HEK293T (cell line): ENCODE measurements at places on chromosomes 7 and 10.

DNA sequence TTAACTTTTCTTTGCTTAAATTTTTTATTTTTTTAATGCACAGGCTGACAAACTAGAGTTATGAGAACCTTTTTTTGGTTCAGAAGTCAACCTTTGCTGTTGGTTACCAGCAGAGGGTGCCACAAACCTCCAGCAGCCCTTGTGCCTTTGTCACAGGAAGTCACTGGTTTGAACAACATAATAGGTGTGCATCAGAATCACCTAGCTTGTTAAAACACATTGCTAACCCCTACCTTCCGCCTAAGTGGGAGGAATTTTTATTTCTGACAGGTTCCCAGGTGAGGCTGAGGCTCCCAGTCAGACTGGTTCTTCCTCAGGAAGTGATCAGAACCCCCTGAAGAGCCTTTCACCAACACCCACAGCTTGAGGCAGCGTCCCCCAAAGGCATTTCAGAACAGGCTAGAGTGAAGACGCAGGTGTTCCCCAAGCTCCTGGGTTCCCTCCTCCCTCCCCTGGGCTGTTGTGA lies 22.6 kb upstream of the VDAC2 start:
- DNase-seq = peak; percentile 69

GRCh38 chr10:12540341-12540781 lies 191.0 kb downstream of the CAMK1D start:
- no peak for DNase-seq

GRCh38 chr7:129405527-129405926 lies 28.7 kb upstream of the STRIP2 start:
- no peak for DNase-seq

DNA sequence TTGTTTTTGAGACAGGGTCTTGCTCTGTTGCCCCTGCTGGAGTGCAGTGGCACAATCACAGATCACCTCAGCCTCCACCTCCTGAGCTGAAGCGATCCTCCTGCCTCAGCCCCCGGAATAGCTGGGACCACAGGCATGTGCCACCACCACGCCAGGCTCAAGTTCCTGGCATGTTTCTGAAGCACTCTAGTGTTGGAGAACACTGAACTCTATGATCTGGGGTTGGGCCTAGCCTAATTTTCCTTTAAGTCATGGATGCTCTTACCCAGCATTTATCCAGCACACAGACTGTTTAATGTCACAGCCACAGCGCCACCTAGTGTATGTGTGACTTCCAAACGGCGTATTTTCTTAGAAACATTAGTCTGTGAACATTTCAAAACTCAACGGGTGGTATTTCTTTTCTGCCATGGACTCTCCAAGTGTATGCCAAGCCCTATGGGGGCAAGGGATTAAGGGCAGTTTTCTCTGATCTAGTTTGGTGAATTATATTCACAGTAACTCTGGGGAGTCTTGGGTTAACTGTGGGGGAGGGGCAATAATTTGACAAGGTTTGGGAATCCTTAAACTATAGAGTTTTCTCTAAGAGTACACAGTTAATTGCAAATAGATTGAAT lies 91.8 kb downstream of the CREM start:
- peak; percentile 62 for DNase-seq

DNA sequence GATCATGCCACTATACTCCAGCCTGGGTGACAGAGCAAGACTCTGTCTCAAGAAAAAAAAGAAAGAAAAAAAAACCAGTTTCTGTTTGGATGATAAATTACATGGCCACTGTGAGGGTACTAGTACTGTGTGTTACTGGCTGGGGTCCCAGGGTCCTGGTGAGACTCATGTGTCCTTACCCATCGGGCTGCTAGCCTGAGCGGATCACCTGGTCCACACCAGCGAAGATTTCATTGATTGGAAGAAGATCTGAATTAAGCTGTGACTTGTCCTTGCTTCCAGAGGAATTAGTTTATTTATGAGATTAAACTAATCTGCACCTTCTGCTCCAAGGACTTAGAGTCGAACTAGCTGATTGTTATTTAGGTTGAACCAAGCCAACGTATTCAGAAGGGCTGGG lies 40.0 kb upstream of the BAMBI start:
- DNase-seq = no peak

GRCh38 chr10:79142064-79142491 lies 73.3 kb downstream of the ZMIZ1 start:
- DNase-seq = no peak

DNA sequence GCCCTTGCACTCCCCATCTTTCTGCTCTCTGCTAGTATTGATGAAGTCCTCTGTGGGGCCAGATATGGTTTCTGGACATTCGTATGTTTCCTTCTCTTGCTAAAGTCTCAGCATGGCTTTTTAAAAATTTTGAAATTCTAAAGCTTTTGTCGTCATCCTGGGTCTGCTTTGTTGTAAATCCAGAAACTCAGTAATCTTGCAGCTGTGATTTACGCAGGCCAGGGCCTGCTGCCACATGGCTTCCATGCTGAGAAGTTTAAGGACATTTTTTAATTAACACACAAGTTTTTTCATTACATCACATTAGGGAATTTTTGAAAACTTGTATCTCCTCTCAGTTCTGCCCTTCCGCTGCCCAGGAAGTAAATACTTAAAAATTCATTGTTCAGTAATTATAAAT lies 686.1 kb upstream of the IGFBP3 start:
- DNase-seq = no peak

GRCh38 chr10:92965314-92965713 lies 95.3 kb upstream of the CYP26C1 start:
- DNase-seq = peak; percentile 12

DNA sequence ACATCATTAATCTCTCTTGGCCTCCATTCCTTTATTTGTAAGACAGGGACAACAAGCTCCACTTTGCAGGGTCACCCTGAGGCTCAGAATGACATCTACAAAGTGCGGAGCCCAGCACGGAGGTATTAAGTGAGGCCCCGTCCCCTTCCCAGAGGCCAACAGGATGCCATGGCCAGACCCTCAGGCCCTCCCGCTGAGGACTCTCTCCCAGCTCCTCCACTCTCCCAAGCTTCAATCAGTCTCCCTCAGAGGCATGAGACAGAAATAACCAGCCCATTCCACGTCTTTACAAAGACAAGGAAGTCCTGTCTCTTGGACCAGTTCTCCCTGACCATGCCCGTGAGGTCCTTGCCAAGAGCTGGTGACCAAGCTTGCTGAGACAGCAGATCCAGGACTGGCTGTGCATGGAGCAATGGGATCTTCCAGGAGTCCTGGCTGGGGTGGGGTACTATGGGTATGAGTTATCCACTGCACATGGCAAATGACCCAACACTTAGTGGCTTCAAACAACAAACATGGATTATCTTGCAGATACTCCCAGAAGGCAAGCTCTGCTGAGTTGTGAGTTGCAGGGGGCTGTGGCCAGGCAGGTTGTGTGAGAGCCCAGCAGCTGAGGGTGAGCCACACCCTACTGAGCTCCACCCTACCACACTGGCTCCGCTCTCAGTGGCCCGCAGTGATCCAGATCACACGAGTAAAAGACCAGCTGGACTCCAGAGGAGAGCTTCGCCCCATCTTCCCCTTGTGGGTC lies 4.3 kb upstream of the PPIF start:
- no peak for DNase-seq

GRCh38 chr7:54354436-54354835 lies 187.7 kb upstream of the VSTM2A start:
- no peak for DNase-seq

- DNase-seq = peak; percentile 89
Measured at GRCh38 chr7:151992375-151992774, 33.1 kb upstream of the GALNT11 start.

GRCh38 chr7:13743226-13743625 lies 246.2 kb downstream of the ETV1 start:
- no peak for DNase-seq

DNA sequence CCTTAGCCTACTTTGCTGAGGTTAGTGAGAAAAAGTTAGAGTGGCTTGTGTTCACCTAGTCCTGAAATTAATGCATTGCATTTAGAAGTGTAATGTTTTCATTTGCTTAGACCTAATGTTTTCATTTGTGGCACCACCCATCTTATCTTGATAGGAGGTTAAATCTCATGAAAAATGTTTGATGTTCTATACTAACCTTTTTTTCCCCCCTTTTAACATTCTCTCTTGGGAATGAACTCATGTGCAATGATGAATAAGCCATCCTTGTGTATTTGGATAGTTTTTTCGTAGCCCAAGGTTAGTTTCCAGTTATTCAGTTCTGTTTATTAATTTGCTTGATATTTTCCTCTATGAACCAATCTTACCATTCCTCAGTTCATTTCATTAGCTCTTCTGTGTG lies 2.8 kb downstream of the FHIP2A start:
- no peak for DNase-seq

DNA sequence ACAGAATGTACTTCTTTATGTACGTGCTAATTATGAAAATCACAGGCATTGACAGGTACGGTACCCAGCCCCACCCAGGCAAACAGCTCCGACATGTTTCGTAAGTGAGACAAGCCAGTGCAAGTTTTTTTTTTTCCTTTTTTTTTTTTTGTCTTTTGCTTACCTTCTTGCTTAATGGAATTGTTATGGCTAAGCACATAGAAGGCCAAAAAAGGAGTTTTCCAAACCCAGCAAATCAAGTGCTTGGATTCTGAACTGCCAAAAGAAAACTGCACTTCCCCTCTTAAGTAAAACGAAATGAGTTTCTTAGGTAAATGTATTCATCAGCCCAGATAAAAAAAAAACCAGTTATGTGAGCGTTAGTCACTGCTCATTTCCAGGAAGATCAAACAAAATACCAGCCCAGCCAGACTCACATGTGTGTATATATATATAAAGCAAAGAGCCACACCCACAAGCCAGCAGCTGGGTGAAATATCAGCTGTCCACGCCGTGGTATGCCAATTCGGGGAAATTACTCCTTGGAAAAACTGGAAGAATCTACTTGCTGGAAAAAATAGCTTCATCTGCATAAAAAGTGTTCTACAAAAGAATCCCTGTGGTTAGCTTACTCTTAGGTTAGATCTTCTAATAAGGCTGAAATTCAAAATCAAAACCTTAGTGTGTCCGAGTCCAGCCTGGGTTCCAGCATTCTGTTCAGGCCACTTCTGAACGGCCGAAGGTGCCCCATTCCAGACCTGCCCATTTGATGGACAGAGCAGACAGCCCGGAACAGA lies 8.0 kb downstream of the KLF6 start:
- DNase-seq = no peak

GRCh38 chr7:104005197-104005596 lies 15.7 kb upstream of the RELN start:
- no peak for DNase-seq

DNA sequence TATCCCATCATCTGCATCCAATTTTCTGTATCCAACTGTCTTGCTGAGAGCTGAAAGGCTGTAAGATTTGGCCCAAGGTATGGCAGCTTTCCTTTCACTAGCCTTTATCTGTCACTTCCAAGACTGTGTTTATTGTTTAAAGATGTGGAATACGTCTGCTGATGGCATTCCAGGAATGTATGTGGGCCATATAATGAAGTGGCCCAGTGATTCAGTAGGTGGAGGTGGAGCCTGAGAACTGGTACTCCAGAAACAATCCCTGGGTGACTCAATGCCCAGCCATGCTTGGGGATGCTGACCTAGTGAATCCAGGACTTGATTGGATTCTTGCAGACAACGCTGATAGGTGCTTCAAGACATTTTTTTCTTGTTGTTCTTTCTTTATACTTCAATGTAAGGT lies 13.5 kb downstream of the NEUROD6 start:
- no peak for DNase-seq

GRCh38 chr10:58544135-58544534 lies 31.5 kb downstream of the BICC1 start:
- DNase-seq = no peak

DNA sequence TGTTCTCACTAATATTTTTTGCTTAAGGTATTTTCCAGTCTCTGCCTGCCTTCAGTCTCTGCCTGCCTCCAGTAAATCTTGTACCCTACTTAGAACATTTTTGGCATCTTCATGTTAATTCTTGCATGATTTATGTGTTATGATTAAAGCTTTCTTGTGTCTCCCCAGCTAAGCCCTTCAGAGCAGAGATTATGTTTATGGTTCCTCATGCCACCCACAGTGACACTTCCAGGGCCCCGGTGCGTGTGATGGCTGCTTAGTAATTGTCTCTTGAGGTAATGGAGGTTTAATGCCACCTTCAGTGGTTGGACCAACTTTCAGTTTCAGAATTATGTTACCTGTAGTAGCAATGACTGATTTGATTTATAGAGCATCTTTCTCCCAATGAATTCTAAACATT lies 70.6 kb upstream of the MET start:
- DNase-seq = no peak

DNA sequence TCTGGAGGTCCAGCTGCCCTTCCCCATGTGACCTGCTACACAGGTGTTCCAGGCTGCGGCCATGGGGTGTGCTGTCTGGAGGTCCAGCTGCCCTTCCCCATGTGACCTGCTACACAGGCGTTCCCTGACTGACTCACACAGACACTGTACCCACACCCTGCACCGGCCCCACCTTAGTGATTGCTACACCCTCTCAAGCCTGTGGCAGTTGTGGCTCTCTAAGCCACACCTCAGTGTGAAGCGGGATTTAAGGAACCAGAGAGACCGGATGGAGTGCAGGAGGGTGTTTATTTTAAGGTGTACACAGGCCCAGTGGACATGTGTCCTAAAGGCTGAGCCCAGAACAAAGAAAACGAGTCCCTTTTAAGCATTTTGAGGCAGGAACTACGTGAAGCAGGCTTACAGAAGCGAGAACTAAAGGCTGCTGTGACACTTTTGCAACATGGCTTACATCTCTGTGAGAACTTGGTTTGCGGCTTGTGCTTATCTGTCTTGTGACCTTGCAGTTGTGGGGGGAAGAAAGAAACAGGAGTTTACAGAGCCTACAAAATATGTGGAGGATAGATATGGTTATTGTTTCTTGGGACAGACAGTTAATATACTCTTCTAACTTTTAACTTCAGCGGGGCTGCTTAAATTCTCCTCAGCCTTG lies 326.4 kb downstream of the PAXIP1 start:
- DNase-seq = no peak

- no peak for DNase-seq
Measured at GRCh38 chr10:62647375-62648092, 157.0 kb upstream of the ADO start.

DNA sequence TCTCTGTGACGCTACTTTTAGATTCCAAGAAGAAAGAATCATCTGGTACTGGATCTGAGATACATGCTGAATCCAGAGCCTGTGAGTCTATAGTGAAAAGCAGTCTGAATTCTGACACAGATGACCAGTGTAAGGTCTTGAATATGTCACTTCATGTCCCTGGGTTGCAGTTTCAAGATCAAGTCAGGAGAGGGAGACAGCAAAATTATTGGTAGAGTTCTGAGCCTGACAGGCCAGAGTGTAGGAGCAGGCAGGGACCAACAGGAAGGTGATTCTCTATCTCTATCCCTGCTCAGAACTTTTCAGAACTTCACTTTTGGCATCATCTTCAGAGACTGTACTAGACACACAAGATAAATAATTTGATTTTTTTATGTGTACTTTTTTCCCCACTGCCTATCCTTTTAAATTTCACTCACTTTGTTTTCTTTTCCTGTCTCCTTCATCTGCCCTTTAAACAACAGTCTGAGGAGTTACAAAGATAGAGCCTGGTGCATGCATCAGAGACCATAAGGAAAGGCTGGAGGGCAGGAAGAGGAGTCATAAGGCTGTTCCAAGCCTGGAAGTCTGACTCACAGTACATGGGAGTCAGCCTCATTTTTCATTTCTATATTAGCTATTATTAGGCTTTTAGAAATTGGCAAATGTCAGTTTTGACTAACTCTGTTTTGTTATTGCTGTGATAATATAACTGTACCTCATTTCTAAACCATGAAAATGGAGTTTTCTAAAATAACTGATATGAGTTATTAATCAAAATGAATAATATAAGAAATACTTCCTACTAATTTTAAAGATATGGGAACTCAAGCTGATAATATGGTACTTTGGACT lies 120.2 kb upstream of the TMEM229A start:
- peak; percentile 35 for DNase-seq

GRCh38 chr7:107103369-107103768 lies 58.9 kb downstream of the PRKAR2B start:
- DNase-seq = no peak
